ENCODE measurements at places on chromosomes 11 and 22. TPM values are rescaled to one million over a fixed set of nuclear protein-coding genes. Genes with fewer than 3 reads are reported as not detected.

GRCh38 chr11:2363577-2364370, 13.3 kb upstream of the CD81 start:
- H3K4me1 ChIP-seq = no peaks in the 10 kb centered on the region
- no peak for DNase-seq
- no peak overlapping the region for H3K27ac ChIP-seq
- no peaks in the 10 kb centered on the region for H3K36me3 ChIP-seq

DNA sequence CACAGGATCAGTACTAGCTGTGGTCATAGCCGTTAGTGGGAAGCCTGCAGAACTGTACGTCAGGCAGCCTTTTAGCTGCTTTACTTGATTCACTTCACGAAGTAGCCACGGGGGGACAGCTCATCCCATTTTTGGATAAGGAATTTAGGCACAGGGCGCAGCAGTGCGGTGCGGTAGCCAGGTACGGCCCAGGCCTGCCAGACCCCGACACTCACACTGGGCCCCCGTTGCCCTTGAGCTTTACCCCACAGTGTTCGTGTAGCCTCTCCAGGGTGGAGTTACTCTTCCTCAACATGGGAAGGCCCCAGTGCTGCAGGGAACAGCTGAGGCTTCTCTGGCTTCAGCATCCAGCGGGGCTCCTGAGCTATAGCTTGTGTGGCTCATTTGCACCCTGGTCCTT, 59.4 kb downstream of the SBF1 start:
- DNase-seq = no peak
- H3K27me3 ChIP-seq = no peaks in the 10 kb centered on the region
- peaks cover 5% of the 10 kb centered on the region for H3K36me3 ChIP-seq
- H3K4me3 ChIP-seq = no peak overlapping the region

DNA sequence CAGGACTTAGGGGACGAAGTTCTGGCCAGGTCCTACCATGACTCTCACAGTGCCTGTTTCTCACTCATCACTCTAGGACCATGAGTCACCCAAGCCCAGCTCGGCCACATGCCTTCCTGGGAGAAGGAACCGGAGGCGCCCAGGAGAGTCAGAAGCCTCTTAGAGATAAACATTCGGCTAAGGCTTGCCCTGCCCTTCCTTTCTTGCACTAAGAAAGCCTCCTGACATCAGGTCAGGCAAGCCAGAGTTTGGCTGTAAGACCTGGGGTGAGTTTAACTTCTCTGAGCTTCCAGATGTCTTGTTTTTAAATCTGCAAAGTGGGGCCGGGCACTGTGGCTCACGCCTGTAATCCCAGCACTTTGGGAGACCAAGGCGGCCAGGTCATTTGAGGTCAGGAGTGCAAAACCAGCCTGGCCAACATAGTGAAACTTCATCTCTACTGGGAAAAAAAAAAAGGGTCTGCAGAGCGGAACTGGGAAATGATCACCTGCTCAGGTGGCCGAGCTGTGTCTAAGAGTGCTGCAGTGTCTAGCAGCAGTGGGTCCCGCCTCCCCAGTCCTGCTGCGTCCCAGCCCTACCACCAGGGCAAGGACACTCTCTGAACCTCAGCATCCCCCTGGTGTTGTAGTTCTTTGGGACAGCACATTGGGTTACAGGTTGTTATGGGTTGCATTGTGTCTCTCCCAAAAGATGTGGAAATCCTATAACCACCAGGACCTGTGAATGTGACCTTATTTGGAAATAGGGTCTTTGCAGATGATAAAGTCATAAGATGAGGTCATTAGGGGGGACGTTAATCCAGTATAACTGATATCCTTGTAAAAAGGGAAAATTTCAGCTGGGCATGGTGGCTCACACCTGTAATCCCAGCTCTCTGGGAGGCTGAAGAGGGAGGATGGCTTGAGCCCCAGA, 1.8 kb upstream of the CARS1 start:
- no peak for DNase-seq
- no peak overlapping the region for H3K4me3 ChIP-seq
- no peaks in the 10 kb centered on the region for H3K27me3 ChIP-seq
- H3K27ac ChIP-seq = no peak overlapping the region

GRCh38 chr11:14163576-14163975, 195.4 kb downstream of the RRAS2 start:
- no peaks in the 10 kb centered on the region for H3K4me1 ChIP-seq
- no peaks in the 10 kb centered on the region for H3K27me3 ChIP-seq
- H3K36me3 ChIP-seq = peaks cover 7% of the 10 kb centered on the region
- no peak for DNase-seq
- H3K4me3 ChIP-seq = no peak overlapping the region
- no peak overlapping the region for H3K27ac ChIP-seq

GRCh38 chr11:2675540-2675939, 24.3 kb downstream of the KCNQ1OT1 start:
- peaks cover 3% of the 10 kb centered on the region for H3K4me1 ChIP-seq
- H3K27ac ChIP-seq = no peak overlapping the region
- no peaks in the 10 kb centered on the region for H3K36me3 ChIP-seq
- DNase-seq = no peak
- H3K4me3 ChIP-seq = no peak overlapping the region

DNA sequence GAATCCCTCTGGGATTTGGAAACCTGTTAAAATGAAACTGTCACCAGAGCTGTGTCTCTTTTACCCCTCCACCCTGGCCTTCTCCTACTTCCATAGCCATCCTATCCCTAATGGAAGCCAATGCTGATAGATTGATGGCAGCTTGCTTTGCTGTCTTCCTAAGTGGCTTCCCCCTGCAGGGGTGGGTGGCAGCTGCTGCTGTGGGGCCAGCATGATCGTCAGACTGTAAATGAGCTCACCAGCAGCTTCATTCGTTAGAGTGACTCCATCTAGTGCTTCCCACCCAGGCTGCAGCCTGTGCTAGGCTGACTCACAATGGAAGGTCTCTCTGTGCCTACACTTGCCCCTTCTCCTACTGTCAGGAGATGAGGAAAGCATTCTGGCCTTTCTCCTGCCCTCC, 311.0 kb downstream of the BUD13 start:
- no peak for DNase-seq
- H3K4me1 ChIP-seq = no peaks in the 10 kb centered on the region
- no peaks in the 10 kb centered on the region for H3K36me3 ChIP-seq
- H3K27me3 ChIP-seq = peaks cover 21% of the 10 kb centered on the region

GRCh38 chr11:12122083-12122482, 11.7 kb downstream of the MICAL2 start:
- no peak overlapping the region for H3K4me3 ChIP-seq
- no peak for DNase-seq
- H3K36me3 ChIP-seq = no peaks in the 10 kb centered on the region
- no peaks in the 10 kb centered on the region for H3K27me3 ChIP-seq
- peaks cover 28% of the 10 kb centered on the region for H3K4me1 ChIP-seq

DNA sequence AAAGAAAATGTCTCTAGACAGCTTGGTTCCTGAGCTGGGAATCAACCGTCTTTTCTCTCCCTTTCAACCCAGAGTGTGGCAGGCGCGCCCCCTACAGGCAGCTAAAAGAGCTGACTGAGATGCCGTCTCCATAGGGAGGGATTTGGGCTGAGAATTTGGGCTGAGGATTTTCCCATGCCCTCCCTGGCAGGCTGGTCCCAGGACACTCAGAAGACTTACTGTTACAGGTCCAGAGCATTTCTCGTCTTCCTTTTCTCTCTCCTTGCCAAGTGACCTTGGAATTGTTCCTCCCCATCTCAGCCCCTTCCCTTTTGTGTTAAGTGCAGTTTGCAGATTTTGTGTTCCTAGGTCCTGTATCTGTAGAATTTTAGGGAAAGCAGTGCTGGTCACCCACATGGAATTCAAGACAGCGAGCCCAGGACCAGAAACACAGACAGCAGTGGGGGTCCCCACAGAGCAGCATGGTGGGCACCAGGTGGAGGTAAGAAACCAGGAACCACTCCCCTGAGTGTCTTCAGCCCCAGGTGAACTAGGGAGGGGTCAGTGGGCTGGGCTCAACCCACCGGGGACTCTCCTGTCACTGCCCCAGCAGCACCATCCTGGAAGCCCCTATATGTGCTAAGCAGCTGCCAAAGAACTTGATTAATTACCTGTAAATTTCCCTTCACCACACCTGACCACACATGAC, 9.9 kb upstream of the IGLL5 start:
- no peak overlapping the region for H3K27ac ChIP-seq
- DNase-seq = peak; percentile 65
- H3K36me3 ChIP-seq = peaks cover 4% of the 10 kb centered on the region
- H3K27me3 ChIP-seq = no peaks in the 10 kb centered on the region

ADAMTS15 gene
- not detected for total RNA-seq

MS4A3 gene
- total RNA-seq = not detected

TRIM49 gene
- total RNA-seq = not detected

F2 gene
- total RNA-seq = not detected

TRIM29 gene
- total RNA-seq = not detected
